ENCODE measurements at places on chromosomes 16 and 17. TPM values are rescaled to one million over a fixed set of nuclear protein-coding genes. Genes with fewer than 3 reads are reported as not detected.

DNA sequence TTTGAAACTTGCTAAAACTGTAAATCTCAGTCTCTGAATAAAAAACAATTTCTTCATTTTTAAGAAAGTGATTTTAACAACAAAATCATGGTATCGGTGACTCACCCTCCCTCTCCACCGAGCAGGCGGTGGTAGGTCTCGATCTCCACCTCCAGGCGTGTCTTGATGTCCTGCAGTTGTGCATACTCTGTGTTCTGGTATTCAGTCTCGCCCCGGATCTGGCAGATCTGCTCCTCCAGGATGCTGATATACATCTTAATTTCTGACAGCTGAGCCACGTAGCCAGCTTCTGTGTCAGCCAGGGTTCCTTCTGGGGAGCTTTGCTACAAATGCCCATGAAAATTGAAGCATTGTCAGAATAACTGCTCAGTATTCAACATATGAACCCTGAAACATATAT lies 15.4 kb upstream of the KRT24 start:
- no peak for DNase-seq

DNA sequence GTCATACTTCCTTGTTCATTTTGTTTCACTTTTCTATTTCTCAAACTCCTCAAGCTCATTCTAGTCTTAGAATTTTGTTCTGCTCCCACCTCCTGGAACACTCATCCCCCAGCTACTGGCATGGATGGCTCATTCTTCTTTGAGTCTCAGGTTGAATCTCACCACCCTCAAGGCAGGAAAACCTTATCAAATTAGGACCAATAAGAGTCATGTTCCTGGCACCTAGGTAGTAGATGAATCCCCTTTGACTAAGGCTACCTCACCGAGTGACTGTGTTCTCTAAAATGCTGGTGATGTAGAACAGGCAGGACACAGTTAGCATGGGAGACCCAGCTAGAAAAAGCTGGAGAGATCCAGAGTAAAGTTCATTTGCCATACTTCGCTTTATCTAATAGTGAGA lies 1050.8 kb upstream of the EEF2KMT start:
- no peak for DNase-seq

DNA sequence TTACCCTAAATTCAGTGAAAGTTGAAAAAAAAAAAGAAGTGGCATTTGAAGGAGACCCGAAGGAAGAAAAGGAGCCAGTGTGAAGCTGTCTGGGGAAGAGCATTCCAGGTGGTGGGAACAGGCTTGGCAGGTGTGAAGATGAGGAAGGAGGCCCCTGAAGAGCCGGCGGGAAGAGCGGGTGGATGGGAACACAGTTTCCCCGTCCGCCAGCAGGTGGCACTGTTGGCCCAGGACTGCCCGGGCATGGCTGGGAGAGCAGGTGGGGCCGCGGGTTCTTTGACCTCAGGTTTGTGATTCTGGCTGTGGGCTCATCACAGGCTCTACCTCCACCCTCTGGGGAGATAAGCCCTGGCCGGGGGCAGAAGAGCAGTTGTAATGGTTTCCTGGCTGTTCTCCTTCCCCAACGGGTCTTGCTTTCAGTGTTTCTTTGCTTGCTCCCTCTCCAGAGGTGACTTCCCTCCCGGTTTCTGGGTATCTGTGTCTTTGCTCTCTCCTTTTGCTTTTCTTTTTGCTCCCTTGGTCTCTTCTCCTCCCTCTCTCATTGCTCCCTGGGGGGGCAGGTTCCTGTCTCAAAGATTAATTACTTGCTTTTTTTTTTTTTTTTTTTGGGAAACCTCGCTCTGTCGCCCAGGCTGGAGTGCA lies 32.3 kb downstream of the RAP1GAP2 start:
- peak; percentile 67 for DNase-seq

The TBC1D3G gene
- total RNA-seq, result not detected

DNA sequence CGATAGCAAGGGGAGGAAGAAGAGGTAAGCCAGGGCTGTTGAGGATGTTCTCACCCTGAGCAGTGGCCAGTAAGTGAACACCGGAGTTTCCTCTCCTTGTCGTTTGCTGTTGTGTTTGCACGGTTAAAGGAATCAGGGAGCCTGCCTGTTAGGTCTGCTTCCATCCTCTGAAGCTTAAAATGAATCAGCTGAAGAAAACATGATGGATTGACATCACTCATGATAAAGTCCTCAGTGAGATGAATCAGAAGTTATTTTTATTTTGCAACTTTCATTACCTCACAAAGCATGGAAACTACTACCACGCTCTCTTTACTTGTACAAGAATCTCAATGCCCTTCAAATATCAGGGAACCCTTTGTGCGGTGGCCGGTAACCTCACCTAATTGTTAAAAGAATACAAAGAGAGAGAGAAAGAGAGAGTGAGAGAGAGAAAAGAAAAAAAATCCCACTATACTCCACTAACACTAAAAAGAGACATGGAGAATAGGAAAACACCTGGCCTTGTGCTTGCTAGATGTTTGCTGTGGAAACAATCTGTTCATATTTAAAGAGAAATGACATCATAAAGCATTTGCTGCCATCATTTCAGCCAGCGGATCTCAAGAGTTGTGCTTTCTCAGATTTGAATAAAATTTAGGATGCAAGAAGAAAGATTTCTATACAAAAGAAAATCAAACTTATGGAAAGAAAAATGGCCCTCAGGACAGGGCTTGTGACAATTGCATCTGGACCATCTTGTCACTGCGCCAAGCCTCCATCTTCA lies 441.6 kb upstream of the SALL1 start:
- DNase-seq, result no peak

- no peak for DNase-seq
Measured at GRCh38 chr17:78027121-78027520, 68.6 kb downstream of the TNRC6C start.

- peak; percentile 77 for DNase-seq
Measured at GRCh38 chr16:67279296-67280089, at the start of gene PLEKHG4. Gene PLEKHG4, plus strand, starts transcription at chr16:67279532. Its CDS starts 513 bp downstream, at chr16:67280045.

DNA sequence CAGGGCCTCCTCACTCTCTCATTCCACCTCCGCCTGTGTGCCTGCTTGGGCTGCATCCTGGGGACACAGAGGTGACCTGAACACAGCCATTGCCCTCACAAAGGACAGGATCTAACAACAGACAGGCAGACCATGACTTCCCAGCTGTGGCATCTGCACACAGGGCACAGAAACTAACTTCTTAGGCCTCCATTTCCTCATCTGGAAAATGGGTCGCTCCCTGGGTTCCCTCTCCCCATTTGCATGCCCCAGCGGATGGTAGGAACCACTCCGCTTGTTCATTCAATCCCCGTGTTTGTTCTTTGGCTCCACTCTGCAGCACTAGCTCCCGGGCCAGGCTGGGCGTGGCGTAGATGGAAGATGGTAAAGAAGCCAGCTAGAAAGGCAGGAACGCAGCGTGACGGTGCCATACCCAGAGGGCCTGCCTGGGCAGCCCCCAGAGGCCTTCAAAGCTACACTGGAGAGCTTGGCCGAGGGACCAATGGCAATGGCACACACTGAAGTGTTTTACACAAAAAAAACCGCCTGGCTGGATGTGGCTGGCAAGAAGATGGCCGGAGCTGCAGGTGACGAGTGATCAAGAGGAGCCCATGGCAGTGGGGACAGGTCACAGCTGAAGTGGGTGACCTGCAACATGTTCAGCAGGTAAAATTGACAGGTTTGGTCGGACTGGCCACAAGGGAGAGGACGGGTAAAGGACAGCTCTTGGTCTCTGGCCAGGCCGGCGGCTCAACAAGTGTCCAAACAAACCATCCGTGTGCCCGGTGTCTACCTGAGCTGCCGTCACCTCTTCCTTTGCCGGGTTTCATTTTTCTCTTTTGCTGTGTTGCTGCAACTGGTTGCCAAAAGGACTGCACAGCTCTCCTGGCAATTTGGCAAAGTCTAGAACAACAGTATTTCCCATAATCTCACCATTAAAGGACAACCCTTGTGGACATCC lies 66.9 kb downstream of the SOCS1 start:
- DNase-seq, result no peak

DNA sequence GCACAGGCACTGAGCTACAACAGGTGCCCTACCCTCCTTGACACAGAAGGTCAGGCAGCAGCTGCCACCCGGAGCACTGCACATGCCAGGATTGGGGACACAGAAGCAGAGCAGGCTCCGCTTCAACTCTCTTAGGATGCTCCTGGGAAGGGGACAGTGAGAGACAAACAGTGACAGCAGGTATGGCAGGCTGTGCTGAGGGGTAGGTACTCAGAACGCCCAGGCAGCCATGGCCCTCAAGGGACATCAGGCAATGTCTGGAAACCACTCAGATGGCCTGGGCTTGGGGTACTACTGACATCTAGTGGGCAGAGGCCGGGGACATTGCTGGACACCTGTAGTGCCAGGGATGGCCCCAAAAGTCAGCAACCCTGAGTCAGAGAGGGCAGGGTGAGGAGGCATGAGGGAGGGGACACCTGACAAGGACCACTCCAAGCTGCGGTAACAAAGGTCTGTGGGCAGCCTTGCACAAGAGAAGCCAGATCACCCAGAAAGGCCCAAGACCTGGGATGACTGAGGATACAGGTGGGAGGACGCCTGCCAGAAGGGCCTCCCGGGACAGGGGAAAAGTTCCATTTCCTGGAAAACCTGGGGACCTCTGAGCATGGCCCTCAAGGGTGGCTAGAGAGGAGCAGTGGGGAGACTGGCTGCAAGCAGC lies 21.2 kb downstream of the PEMT start:
- no peak for DNase-seq

GRCh38 chr16:57871456-57871855 lies 69.2 kb upstream of the KIFC3 start:
- DNase-seq, result no peak

The CDH5 gene
- total RNA-seq, result not detected

DNA sequence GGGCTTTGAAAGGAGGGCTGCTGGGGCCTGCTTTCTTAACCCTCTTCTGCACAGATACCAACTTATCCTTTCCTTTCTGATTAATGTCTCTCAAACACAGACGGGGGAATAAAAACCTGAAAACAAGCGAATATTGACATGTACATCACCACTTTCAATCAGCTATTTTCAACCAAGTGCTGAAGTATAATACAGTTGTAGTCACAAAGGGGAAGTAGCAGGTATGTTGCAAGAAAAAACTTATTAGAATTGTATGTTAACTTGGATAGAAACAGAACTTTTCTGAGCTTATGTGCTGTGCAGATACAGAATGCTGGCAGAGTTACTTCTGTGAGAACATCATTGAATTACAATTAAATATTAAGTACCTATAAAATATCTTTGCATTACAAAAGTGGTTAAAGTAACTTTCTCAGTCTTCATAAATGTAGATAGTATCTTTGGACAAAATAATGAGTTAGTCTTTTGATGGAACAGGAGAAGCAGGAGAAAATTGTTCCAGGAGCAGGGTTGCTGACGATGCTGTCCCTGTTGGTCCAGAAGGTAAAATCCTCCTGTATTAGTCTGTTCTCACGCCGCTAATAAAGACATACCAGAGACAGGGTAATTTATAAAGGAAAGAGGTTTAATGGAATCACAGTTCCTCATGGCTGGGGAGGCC lies 59.5 kb downstream of the RPTOR start:
- DNase-seq, result no peak

DNA sequence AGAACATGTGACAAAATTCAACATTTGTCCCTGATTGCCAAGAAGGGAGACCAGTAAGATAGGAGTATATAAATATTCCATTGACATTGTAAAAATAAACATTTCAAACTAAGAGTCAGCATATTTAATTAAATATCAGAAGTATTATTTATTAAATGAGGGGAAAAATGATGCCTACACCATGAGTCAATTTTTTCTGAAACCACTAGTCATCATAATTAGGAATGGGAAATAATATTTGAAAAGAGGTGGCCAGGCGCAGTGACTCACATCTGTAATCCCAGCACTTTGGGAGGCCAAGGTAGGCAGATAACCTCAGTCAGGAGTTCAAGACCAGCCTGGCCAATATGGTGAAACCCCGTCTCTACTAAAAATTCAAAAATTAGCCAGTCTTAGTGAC lies 2.1 kb downstream of the CMTM1 start:
- no peak for DNase-seq

GRCh38 chr16:72241930-72242329 lies 70.0 kb upstream of the PMFBP1 start:
- DNase-seq, result no peak

DNA sequence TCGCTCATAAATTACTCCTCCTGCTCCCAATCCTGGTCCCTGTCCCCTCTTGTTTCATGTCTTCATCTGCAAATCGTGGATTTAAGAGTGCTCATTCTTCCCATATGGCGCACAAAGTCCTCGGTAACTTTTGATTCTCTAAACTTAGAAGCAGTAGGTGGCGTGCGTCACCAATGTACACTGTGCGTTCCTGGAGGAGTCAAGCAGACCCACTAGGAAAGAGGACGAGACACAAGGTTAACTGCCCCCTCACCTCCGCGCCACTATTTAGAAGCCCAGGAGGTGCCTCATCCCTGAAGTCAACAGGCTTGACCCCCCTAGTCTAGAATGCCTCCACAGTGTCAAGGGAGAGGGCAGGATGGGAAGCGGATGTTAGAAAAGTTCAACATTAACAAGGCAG lies 2.9 kb downstream of the SLC13A5 start:
- no peak for DNase-seq

DNA sequence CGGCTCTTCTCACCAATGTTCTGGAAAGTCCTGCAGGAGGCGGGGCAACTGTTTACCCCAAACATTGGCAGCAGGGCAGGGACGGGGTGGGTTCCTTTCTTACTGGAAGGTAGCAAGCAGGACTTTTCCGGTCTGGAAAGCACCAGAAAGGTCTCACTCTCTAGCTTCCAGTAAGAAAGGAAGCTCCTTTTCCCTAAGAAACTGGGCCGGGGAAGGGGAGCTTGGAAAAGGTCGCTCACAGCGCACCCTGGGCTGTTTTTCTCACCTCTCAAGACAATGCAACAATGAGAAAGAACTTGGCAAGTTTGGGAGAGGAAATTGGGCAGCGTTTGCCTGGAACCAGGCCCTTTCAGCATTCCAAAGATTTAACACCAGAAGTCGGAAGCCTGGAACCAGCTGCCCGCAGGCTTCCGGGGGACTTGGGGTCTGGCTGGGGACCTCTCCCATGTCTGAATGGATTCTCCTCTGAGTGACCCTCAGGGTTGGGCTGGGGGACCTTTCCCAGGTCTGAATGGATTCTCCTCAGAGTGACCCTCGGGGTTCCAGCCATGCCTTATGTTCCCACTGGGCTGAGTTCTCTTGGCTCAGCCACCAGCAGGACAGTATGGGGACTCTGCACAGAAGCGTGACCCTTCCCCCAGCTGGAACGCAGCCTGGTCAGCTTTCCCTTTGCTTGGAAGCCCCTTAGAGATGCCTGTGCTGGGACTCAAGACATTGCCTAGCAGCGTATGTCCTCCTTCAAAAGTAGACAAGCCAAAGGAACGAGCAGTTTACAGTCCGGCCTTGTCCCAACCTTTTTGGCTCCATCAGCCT lies 166.5 kb upstream of the PLCG2 start:
- DNase-seq, result no peak

The AANAT gene
- 0.18 TPM for total RNA-seq

The APOBR gene
- 7.7 TPM for total RNA-seq

- no peak for DNase-seq
Measured at GRCh38 chr16:526181-527014, 1.1 kb upstream of the CAPN15 start.
